WTC11 (cell line): ENCODE measurements at places on chromosomes 1 and 21.

GRCh38 chr1:99992760-99993467, 23.1 kb downstream of the SLC35A3 start:
- no peak for DNase-seq

GRCh38 chr1:152451254-152451653, 37.2 kb upstream of the CRNN start:
- DNase-seq, result no peak

DNA sequence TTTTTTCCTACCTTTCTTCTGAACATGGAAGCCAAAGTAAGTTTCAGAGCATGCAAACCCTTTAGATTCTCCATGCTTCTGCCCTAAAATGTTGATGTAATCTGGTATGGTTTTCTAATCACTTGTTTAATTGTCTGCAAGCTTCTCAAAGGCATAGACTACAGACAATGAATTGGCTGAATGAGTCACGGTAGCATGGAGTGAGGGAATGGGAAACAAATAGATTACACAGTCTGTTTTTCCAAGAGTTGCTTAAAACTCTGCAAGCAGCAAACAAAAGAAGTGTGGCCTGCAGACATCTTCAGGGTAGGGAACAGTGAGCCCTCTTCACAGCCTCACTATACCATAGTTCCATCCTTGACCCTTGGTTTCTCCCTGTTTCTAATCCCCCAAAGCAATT, 326.0 kb downstream of the BARHL2 start:
- no peak for DNase-seq

GRCh38 chr1:78519446-78519845, 28.7 kb downstream of the PTGFR start:
- DNase-seq, result no peak

GRCh38 chr1:202599669-202600431, 110.4 kb downstream of the SYT2 start:
- peak; percentile 72 for DNase-seq

GRCh38 chr1:101310506-101310905, 73.7 kb downstream of the S1PR1 start:
- no peak for DNase-seq
